ENCODE measurements at places on chromosomes 11 and 22.

- DNase-seq, result no peak
Measured at GRCh38 chr11:44167046-44167445, 71.6 kb downstream of the EXT2 start.

DNA sequence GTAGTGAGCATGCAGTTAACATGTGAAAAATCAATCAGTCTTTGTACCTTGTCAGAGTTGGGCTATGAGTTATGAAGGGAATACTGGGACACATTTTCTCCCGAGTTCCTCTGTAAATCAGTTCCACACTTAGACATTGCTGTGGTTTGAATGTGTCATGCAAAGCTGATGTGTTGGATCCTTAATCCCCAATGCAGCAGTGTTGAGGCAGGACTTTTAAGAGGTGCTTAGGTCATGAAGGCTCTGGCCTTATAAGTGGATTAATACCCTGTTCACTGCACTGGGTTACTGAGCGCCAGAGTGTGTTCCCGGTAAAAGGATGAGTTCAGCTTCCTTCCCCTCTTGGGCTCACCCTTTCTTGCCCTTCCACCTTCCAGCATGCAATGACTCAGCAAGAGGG, 742.1 kb upstream of the TENM4 start:
- no peak for DNase-seq

DNA sequence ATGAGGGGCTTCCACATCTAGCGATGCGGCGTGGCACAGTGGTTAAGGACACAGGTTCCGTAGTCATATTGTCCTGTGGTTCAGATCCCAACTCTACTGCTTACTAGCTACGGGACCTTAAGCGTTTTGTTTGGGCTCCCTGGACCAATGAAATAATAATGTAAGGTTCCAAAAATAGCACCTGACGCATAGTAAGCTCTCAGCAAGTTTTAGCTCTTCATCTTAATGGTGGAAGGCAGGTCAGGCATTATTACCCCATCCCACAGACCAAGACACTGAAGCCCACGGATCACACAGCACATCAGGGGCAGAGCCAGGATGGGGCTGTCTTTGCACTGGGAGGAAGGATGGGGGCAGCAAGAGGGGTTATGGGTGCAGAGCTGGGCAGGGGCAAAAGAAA, 13.0 kb downstream of the DNAJB13 start:
- no peak for DNase-seq

DNA sequence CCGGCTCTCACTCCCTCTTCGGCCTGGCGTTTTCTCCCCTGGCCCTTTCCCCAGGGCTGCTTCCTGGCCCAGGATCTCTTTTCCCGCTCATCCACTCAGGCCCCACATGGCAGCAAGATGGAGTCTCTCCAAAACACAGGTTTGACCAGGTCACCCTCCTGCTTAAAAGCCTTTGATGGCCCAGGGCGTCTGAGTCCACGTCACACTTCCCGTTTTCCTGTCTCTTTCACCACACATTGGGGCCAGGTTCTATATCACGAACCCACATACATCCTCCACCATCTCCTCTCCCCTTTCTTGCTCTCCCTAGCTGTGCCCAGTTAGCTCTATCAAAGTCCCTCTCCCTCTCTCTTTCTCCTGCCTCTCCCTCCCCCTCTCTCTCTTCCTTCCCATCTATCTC, 7.8 kb upstream of the LRRC32 start:
- no peak for DNase-seq

DNA sequence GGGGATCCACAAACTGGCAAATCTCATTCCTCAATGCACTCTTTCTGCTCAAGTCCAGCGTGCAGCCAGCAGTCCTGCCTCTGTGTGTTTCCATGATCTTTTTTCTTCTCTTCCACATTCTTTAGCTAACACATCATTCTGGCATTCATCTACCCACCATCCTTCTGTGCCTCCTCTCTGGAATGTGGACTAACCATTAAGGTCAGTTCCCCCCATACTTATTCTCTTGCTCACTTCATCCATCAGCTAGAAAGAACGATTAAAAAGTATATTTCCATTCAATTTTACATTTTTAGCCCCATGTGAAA, 7.8 kb downstream of the KIRREL3 start:
- DNase-seq, result no peak

- DNase-seq, result no peak
Measured at GRCh38 chr22:34973926-34974325, 92.0 kb upstream of the ISX start.

- DNase-seq, result no peak
Measured at GRCh38 chr11:10164621-10165020, 129.4 kb downstream of the SBF2 start.

GRCh38 chr11:99911116-99911515, 776.0 kb upstream of the ARHGAP42 start:
- DNase-seq, result no peak

DNA sequence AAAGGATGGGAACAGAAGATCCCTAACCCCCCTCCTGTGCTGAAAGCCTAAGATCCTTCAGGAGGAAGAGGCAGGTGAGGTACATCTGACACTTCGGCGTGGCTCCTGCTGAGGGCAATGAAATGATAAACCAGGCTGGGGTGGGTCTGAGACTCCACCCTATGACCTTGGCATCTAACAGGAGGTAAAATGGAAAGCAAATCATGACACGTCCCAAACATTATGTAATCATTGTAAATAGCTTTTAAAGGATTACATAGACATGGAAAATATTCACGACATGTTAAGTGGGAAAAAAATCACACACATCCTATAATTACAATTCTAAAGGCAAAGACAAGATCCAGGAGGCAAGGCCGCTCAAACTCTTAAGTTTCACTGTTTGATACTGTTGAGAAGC, 70.5 kb downstream of the LINC01488 start:
- DNase-seq, result no peak

DNA sequence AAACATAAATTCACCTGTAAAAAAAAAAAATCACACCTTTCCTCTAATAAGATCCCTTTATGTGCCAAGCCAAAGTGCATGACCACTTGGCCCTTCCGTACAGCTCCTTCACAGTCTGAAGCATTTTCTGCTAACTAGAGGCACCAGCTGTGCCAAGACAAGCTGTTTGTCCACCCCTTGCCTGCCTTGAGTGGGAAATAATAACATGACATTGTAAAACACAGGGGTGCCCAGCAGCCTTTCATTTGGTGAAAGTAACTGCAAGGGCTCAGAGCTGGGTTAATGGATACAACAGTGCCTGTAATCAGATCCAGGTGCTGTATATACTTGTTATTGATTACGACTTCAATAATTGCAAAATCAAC, 59.2 kb downstream of the DDIAS start:
- DNase-seq, result no peak

DNA sequence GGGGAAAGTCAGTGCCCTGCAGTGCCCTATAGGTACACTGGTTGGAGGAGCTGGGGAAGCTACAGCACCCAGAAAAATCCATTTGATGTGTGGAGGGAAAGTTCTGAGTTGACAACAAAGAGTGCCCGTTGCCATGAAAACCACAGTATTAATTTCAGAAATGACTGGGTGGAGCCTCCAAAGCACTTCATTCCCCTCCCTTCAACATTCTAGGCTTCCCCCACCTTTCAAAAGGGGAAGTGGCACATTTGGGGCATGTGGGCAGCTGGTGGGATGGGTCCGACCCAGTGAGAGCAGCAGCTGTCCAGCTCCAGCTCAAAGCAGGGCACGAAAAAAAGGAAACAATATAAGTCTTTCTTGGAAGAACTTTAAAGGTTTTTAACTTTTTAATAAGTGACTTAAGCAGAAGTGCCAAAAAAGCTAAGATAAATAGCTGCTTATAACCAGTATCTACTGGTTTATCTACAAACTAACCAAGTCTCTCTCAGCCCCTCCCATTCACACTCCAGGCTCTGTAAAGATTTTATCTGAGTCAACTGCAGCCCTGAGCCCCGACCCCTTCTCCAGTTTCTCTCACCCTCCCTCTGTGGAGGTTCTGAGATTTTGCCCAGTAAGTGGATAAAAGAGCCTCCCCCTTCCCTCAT, 9.0 kb upstream of the AHNAK start:
- DNase-seq, result no peak

GRCh38 chr11:39374963-39375698, 2084.3 kb downstream of the LRRC4C start:
- no peak for DNase-seq

DNA sequence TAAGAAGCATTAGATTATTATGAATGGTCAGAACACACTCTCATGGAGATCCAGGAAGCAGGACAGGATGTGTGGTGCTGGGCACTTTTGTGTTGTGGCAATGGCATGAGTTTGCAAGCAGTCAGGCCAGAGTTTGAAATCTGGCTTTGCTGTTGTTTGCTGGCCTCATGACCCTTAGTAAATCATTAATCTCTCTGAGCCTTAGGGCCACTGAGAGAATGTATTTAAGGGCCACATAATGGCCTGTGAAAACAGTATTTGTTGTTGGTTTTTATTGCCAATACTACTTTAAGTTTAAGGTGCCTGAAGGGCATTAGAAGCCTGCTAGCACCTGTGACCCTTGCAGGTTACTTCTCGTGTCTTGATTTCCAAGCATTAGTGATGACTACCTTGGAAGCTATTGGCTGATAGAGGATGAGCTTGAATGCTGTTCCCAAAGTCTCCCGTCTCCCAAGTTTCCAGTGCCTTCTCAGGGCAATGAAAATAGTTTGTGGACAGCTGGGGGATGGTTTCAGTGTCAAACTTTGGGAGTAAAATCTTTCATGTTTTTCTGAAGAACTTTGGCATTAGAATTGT, 24.6 kb downstream of the STIM1 start:
- no peak for DNase-seq

GRCh38 chr22:30116362-30117117, 36.3 kb downstream of the HORMAD2 start:
- no peak for DNase-seq

GRCh38 chr11:85795712-85796487, 15.0 kb downstream of the SYTL2 start:
- DNase-seq, result no peak

DNA sequence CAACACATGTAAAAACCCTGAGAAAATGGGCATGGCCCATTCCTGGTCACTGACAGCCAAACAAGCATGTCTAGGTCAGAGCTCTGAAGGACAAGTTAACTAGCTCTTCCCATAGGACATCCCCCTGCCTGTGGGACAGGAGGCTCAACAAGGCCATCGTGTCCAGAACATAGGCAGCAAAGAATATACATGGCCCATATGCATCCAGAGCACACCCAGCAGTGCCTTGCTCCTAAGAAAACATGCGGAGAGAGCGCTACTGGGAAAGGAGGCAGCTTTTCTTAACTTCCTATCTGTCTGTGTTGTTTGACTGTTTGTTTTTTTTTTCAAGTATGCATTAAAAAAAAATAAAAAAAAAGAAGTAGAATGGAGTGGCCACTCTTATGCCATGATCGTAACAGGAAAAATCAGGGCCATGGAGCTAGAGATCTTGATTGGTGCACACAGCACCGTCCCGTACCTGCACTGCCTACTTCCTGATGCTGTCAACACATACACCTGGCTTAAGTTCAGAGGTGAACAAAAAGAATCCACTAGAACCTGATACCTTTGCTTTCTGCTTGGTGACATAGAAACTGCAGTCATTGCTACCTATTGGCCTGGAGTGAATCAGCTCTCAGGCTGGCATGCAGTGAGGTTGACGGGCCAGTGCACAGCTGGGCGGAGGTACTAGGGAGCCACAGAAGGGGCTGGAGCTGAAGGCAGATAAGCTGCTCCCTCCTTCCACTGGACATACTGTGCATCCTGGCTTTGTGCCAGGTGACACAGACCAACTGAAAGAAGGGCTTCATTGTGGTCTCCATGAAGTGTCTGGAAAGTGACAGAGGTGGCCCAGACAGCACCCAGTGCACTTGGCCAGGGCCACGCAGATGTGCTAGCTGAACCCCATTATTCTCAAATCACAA, 11.9 kb downstream of the UFD1 start:
- no peak for DNase-seq

All from stimulated activated CD4-positive, alpha-beta T cell treated with anti-CD3 and anti-CD28 coated beads, Interleukin-15, amount 100 ng/mL, for 48 hours (primary cell).